Lung microvascular endothelial cell (primary cell): ENCODE measurements at places on chromosomes 6 and 20. TPM values are rescaled to one million over a fixed set of nuclear protein-coding genes. Genes with fewer than 3 reads are reported as not detected.

GRCh38 chr20:57638173-57638894 is 18.1 kb upstream of the ZBP1 start:
- no peak for DNase-seq

RPL7L1 gene
- 76.5 and 91.5 TPM in 2 replicates for total RNA-seq

GRCh38 chr6:39885691-39886090 is 48.6 kb downstream of the MOCS1 start:
- DNase-seq, result no peak

DNA sequence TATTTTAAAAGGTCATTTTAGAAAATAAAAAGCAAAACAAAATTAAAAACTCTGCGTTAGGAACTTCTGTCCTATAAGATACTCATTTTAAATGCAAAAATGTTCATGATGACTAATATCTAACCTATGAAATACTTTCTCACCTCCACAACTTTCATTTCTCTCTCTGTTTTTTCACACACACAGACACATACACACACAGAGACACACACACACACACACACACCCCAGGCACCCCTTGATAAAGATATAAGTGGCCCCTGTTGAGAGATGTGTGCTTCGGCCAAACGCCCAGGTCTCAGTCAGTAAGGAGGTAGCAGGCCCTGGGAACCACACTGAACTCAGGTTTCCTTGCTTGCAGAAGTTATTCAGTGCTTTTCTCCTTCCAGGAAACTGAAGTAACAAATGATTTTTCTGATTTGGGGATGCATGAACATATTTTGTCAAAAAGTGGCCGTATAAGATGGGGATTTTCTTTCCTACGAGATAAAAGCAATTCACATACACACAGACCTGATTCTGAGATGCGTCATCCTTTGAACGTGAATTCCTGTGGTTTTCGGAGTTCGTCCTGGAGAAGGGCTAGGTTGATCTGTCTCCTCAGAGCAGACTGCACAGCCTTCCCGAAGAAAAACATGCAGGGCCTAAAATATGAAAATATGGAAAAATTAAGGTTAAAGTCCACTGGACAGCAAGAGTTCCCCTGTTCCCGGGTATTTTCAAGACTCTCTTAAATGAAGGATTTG is 306.8 kb upstream of the FOXQ1 start:
- no peak for DNase-seq

- no peak for DNase-seq
Measured at GRCh38 chr6:101730954-101731353, 337.4 kb downstream of the GRIK2 start.

JAG1 gene
- total RNA-seq, result 78.0 and 227 TPM in 2 replicates

DNA sequence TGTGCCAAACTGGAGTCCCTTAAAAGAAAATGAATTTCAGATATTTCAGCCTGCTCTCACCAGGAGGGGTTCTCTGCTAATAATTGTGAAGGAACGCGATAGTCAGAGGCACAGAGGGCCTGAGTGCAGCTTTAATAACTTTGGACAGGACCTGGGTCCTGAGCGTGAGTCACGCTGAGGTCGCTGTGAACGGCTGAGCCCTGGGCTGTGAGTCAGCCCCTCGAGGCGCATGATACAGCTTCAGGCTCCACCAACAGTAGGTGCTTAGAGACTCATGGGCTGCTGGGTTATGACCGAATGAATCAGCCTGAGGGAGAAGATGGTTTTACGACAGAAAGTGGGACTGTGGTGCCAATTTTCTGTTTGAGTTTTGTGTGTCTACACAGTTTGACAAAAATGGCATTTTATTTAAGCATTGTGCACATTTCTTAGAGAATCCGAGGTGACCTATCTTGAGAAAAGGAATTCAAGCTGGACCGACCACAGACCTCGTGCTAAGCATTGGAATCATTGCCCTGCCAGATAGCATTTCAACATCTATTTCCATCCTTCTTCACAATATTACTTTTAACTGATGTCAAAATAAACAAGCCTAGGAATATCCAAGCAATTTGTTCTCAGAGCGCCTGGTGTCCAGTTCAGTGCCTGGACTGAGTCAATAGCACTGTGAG is 183.0 kb downstream of the THBS2 start:
- DNase-seq, result no peak

BEND6 gene
- 0.22 TPM in 1 of 2 replicates, not detected in the other for total RNA-seq

- DNase-seq, result no peak
Measured at GRCh38 chr6:34020807-34021553, 124.9 kb downstream of the GRM4 start.

DNA sequence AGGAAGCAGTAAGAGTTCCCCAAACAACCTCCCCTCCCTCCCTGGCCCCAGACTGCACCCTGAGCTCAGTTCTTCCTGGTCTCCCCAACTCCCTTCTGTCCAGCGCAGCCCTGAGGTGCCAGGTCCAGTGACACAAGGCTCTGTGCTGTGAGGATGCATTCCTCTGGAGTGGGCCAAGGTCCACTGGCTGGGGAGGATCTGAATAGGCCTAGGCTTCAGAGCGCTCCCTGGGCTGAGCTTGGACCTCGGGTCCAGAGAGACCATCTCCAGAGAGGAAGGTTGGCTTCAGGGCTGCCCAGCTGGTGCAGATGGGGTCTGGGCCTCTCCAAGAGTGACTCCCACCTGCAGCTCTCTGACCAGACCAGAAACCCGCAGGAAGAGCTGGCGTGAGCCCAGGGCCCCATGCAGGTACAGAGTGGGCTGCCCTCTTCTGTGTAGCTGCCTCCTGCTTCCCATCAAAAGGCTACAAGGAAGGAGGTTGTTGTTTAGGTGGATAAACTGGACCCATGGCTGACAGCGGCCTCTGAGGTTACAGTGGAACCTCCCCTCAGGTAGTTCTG is 52.3 kb upstream of the MLN start:
- DNase-seq, result no peak

FOXQ1 gene
- total RNA-seq, result not detected in 2 replicates
